ENCODE measurements at places on chromosomes 13 and 19.

DNA sequence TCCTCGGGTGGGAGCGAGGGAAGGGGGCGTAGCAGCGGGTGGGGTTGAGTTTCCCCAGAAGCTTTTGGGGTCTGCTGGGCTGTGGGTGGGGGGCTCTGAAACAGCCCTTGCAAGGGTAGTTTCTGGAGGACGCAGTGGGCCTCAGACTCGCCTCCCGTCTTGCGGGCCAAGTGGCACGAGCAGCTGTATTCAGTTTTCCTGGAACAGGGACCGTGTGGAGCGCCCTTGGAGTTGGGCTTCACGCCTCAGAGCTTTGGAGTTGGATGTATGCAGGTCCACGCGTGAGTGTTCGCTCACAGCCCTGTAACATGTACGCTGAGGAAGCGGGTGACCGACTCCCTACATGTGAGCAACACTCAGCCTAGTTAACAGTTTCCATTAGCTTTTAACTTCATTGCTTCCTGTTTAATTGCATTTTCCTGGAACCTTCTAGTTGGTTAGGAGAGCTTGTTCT is 603 bp downstream of the TM9SF2 start:
- DNase-seq = no peak

- no peak for DNase-seq
Measured at GRCh38 chr13:112997188-112998130, 28.4 kb downstream of the MCF2L start.

- no peak for DNase-seq
Measured at GRCh38 chr13:31437975-31438374, 238.2 kb downstream of the B3GLCT start.

GRCh38 chr19:29297381-29297780 is 84.4 kb upstream of the UQCRFS1 start:
- no peak for DNase-seq

GRCh38 chr13:111184458-111185401 is 69.6 kb downstream of the ARHGEF7 start:
- no peak for DNase-seq

DNA sequence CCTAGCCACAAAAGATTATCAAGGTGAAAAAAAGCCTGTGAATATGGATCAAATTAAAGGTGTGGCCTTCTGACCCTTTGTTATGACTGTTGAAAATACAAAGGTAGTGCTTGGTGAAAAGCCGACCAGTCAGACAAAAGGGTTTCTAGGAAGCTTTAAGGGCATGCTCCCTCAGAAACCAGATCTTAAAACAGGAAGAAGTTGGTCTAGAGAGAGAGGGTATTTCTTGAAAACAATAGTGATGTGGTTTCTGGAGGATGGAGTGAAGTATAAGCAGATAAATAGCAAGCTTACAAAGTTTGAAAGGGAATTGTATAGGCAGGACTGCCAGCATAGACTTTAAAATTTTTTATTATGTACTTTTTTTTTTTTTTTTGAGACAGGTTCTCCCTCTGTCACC is 5.0 kb upstream of the EID2 start:
- no peak for DNase-seq

GRCh38 chr13:104750377-104750776 is 1684.2 kb upstream of the SLC10A2 start:
- DNase-seq = no peak

- DNase-seq = no peak
Measured at GRCh38 chr13:36323951-36324566, 22.1 kb downstream of the SPART start.

- no peak for DNase-seq
Measured at GRCh38 chr19:33465834-33466233, 55.8 kb downstream of the PEPD start.

GRCh38 chr19:6138066-6138465 is 2.6 kb downstream of the ACSBG2 start:
- DNase-seq = no peak

DNA sequence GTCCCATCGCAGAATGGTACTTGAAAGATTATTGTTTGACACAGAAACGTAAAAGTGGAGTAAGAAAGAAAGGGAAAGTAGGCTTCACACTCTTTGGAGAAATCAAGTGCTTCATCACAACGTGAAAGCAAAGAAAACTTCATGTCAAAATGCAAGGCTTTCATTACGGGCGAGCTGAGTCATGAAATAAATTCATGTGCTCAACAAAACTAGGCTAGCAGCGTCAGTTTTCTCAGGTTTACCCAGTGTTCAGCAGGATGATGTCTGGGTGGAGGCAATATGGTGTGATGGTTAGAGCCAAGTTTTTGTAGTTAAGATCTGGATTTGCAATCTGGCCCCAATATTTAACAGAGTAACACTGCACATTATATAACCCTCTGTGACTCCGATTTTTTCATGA is 128.0 kb downstream of the TRPC4 start:
- DNase-seq = no peak

GRCh38 chr19:38210458-38210987 is 13.5 kb downstream of the DPF1 start:
- no peak for DNase-seq

GRCh38 chr13:101127741-101128353 is 288.5 kb downstream of the NALCN start:
- DNase-seq = no peak

Measured in CMK (cell line).